ENCODE measurements at places on chromosomes 7 and 10.

DNA sequence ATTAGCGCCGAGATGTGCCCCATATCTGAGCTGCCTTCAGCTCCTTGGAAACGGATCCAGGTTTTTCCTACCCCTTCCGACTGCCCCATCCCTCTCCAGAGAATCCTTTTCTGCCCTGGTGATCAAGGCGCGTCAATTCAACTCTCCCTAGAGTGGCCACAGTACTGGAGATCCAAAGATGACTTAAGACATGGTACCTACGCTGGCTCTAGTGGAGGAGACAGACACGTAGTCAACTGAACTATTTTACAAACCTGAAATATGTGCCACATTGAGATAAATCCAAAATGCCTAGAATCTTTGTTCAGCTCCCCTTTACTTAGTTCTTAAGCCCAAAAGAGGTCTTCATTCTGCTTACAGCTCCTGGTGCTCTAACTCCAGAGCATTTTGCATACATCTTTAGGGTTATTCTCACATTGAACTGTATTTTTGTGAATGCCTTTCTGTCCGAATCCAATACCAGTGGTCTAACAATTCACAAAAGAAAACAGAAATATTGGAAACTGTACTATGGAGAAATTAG, 444 bp upstream of the TNPO3 start:
- DNase-seq: no peak

GRCh38 chr7:101743241-101743994, 74.0 kb upstream of the CUX1 start:
- DNase-seq: peak; percentile 15

DNA sequence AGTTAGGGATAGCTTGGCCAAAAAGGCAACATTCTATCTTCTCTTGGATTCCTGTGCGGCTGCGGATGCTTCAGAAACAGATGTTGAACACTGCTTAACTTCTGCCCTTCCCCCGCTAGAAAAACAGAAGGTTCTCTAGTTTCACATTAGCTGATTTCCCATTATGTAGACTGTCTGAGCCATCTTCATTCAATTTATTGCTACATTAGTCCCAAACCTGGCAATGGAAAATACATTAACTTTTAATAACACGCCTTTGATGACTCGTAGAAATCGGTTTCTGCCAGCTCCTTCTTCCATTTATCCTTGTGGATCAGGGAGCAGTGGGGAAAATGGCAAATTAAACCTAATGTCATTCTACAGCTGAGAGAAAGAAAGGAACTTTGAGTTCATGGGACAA, 119.9 kb downstream of the SLC16A9 start:
- no peak for DNase-seq

DNA sequence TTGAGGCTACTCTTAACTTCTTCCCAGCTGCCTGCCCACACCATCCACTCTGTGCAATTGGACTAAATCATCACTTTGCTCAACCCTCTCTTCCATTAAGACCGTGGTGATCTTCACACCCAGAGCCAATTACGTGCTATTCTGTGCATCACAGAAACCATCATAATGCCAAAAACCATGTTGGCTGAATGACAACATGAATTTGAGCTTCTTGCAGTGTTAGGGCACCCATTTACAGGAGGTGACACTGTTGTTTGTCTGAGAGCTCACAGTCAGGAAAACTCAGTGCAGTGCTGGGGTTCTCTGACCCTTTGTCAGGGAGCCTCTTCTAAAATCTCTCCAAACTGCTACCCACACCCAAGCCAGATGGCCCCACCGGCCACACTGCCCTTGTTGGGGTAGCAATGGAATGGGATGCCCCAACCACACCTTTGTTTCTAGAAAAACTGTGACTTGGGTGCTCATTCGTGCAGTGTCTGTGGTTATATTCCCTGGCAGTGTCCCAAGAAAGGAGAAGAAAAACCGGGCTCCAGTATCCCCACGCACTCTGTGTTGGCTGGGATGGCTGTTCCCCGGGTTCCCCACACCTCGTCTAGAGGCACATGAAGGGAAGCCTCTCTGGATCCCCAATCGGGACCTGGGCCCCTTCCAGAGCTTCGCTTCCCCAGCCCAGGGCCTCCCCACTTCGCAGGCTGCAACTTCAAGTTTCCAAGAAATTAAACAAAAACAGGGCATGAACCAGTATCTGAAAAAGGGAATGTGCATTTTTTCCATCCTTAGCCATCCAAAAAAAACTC, 2.0 kb upstream of the TNS3 start:
- DNase-seq: no peak

DNA sequence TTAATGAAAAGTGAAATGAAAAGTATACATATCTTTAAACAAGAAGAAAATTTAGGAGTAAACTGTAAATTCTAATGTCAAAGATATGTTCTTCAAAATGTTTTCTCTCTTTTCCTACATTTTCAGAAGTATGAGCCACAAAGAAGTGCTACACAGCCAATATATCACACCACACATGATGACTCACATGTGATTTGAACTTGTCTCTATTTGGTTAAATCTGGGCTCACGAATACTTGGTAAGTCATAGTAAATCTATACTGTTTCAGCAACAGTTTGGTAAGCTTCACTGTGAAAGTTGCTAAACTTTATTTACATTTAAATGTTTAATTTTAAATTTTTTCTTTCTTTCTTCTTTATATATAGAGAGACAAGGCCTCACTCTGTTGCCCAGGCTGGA, 380.6 kb upstream of the IGFBP3 start:
- DNase-seq: no peak

- no peak for DNase-seq
Observed at GRCh38 chr10:71396084-71396710, 523 bp upstream of the CDH23 start.

- DNase-seq: no peak
Observed at GRCh38 chr10:104804880-104805279, 163.8 kb downstream of the SORCS3 start.

DNA sequence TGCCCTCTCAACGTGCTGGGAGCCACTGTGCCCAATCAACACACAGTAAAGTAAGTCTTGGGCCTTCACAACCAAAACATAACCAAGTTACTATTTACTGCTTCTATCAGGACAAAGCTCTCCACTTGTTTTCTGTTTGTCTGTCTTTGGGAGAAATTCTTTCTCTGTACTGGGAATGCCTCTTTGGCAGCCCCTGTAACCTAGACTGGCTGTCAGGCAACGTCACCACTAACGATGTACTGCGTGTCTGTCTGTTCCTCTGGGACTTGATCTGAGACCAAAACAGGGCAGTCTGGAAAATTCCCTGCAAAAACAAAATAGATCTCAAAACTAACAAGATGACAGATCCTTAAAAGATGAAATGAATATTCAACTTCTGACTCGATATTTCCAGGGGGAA, 113.0 kb downstream of the SMURF1 start:
- DNase-seq: no peak

- no peak for DNase-seq
Observed at GRCh38 chr10:21527598-21528235, 2.2 kb upstream of the SKIDA1 start.

GRCh38 chr7:86706406-86706805, 62.7 kb downstream of the GRM3 start:
- no peak for DNase-seq

DNA sequence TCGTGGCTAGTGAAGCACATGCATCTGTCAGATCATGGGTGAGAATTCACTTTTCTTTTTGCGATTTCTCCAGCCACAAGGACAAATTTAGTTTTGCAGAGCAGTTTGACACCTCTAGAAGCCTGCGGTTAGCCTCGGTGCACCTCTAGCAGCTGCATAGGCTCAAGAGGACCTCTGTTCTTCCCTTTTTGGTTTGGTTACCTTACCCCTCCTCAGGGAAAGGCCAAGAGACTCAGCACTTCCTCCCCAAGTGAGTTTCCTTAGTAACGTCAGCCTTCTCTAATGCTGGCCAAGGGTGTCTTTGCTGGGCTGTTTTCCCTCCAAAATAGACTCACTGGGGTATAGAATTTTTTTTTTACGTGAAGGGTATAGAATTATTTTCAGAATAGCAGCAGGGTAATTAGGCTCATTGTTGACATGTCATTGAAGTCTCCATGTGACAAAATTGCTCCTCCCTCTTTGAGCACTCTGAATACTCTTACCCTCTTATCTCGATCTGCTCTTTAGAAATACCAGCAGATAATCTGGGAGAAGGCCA, 97.8 kb downstream of the AUTS2 start:
- DNase-seq: no peak

GRCh38 chr10:86340991-86341260, 25.7 kb downstream of the GRID1 start:
- no peak for DNase-seq

DNA sequence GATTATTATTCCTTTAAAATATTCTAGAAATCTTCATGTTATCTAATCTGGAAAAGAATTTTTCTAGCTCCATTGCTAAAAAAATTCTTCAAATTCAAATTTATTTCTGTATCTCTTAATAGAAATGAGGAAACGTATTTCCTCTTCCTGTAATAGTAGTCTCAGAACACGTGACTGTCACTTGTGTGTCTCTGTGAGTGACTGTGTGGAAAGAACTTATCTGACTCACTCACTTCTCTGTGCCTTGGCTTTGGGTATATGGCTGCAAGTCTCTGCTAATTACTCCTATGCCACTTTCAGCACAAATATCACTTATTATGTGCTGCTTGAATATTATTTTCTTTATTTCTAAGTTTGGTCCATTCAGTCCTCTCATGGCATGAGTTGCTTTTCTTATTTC, 132.7 kb downstream of the CNTNAP2 start:
- no peak for DNase-seq

GRCh38 chr10:129932182-129932581, 31.9 kb downstream of the EBF3 start:
- DNase-seq: no peak

GRCh38 chr10:86085136-86085535, 281.5 kb downstream of the GRID1 start:
- no peak for DNase-seq

- DNase-seq: no peak
Observed at GRCh38 chr7:7816084-7816483, 97.7 kb upstream of the RPA3 start.

DNA sequence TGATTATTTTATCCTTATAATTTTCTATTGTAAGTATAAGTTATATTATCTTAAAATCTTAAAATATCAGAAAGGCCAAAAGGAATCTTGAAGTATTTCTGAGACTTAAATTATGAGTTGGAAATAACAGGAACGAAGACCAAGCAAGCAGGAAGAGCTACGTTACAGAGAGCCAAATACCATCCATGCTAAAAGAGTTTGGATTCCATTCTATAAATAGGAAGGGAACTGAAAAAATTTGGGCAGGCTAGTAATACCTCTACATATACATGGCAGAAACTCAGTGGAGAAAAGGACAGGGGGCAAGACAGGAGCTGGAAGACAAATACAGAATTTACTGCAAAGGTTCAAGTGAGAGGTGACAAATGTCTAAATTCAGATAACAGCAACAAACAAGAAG, 16.7 kb downstream of the ITGB1 start:
- DNase-seq: no peak

GRCh38 chr10:28503114-28503513, 29.8 kb upstream of the WAC start:
- DNase-seq: no peak

- DNase-seq: no peak
Observed at GRCh38 chr10:111933937-111934336, 249.6 kb downstream of the GPAM start.

GRCh38 chr7:77954773-77955555, 156.4 kb downstream of the PHTF2 start:
- DNase-seq: no peak

DNA sequence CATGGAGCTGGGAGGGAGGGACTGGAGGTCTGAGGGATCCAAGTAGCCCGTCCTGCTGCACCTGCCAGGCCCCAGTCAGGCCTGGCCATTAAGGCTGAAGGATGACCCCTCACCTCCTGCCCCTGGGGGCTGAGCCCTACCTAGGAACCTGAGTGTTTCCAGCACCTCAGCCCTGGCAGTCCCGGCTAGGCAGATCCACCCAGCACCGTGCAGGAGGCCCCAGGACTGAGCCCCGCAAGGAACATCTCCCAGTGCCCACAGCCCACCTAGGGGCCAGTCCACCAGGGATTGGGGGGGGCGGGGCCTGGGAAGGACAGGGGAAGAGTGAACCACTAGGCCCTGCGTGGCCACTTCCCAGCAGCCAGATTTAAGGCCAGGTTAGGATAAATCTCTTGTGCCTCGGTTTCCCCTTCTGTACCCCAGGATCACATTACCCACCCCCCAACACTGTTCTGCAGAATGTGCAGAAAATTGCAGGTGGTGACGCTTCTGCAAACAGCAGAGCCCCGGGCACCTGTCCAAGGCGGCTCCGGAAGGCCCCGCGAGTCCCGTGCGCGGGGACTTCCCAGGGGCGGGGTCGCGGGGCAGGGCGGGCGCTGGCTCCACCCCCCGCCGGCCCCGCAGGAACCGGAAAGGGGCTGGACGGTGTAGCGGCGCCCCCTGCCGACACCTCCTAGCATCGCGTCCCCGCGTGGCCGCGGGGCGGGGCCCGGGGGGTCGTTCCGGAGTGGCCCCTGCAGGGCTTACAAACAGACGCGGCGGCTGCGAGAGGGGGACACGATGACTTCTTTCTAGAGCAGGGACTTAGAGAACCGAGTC, 55.9 kb downstream of the PWWP2B start:
- peak; percentile 73 for DNase-seq

DNA sequence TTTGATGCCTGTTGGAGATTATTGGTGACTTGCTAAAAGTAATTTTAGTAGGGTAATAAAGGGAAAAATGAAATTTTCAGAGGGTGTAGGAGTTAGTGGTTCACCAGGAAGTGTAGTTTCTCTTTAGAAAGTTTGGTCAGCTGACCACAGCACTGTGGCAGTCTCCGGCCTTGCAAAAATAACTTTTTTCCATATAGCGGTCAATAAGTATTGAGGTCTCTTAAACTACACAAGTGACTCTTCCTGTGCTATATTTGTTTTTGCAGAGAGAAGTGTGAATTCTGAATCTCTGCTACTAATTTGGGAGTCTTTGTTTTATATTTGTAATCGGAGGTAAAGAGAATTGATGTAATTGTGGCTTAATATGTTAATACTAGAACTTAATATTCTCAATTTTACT, 24.3 kb downstream of the PTPN12 start:
- DNase-seq: no peak

DNA sequence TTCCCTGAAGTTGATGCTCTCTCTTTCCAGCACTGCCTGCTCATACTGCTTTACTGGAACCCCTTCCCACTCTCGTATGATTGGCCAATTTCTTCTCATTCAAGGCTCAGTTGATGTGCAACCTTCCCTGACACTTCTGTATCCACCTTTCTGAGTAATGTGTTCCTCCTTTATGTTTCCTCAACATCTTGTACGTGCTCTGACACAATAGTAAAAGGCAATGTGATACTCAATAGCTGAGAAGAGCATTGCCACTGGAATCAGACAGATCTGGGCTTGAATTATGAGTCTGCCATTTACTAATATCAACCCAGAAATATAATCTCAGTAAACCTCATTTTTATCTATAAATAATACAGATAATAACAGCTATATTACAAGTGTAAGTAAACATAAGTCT, 34.7 kb downstream of the ARL4A start:
- no peak for DNase-seq

DNA sequence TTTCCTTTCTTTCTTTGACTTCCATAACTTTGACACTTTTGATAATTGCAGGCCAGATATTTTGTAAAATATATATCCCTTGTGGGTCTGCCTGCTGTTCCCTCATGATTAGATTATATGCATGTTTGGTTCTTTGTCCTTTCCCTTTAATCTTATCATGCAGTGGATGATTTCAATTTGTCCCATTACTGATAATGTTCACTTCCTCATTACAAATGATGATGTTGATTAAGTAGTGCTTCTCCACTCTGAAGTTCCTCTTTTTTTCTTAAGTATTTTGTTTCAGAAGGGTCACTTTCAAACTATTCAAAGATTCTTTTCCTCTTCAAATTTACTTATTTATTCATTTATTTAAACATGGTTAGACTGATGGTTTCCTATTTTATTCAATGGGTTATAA, 898.1 kb downstream of the XPNPEP1 start:
- DNase-seq: no peak

Measured in T1000 (cell line).